SK-N-SH treated with all-trans-retinoic acid at 6 μM for 48 hours (cell line): ENCODE measurements at places on chromosomes 2 and 18.

DNA sequence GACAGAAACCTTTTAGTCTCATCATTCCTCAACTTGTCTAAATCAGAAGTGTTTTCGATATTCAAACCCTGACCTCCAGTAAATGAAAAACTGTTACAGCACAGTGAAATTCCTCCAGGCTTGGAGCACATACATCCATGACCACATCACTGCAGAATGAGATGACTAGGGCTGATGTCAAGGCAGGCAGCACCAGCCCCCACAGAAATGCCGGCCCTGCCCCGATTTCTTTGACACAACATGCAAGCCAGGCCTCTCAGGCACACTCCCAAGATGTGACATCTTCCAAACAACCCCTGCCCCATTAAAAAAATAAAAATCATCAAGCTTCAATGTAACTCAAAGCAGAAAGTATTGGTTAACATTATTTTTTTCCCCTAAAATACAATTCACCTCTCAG, 103.3 kb downstream of the CTAGE1 start:
- ATAC-seq: no peak

GRCh38 chr2:216349366-216349765, 22.9 kb downstream of the MARCHF4 start:
- peak; percentile 24 for ATAC-seq

DNA sequence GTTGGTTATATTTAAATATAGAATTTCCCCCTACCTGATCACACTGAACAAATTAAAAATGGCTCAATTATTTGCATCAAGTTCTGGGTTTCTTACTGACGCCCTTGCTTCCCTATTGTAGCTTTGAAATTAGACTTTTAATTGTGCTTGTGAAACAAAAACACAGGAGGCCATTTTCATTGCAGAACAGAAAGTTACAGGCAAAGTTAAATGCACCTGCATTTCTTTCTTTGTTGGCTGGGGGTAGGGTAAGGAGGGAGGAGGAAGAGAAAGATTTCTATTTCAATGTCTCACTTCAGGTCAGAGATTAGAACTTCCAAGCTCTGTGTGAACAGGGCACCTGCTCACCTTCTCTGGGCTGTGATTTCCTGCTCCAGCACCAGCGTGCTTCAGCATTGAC, 199.6 kb downstream of the BCL11A start:
- ATAC-seq: no peak

DNA sequence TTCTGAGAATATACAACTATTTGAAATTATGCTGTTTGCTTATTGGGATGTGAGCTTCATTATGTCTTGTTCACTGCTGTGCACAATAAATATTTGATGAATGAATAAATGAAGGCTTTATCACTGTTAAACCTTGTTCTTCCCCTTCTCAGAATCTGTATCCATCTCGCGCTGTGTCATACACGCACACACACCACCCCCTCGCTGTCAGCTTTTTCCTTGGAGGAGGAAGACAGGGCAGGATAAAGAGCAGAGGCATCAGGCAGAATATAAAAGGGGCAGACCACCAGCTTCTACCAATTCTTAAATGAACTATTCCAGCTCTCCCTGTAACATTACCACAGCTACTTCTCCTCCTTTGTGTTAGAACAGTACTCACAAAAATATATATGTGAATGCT, 75.0 kb downstream of the CD226 start:
- ATAC-seq: no peak

DNA sequence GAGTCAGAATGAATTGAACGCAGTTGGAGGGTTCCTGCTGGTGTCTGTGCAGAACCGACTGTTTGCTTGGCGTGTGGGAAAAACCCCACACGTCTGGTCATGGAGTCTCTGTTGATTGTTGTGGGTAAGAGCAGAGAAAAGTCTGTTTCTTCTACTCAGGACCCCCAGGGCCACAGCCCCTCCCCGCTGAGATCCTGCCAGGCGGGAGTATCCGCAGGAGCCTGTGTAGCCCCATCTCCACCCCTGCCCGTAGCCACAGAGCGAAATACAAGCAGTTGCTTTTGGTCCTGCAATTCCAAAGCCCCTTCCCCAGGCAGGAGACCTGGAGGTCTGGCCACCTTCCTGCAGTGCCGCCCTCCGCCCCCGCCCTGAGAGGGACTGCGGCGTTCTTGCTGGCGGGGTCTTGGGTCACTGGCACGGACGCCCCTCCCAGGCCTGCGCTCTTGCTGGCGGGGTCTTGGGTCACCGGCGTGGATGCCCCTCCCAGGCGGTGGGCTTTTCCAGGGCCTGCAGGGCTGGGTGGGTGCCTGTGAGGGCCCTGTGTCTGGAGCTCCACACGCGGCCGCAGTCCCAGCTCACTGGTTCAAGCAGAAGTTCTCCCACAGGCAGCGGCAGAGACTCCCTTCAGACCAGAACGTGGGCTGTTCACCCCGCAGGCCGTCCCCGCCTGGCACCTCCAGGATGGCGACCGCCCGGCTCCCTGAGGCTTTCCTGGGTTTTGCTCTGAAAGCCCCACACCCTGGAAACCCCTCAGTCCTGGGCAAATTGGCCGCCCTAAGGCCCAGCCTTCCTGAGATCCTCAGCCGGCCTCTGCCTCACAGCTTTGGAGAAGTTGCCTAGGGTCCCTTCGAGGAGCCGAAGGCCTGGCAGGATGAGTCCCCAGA, 76.0 kb upstream of the CTDP1 start:
- ATAC-seq: no peak

DNA sequence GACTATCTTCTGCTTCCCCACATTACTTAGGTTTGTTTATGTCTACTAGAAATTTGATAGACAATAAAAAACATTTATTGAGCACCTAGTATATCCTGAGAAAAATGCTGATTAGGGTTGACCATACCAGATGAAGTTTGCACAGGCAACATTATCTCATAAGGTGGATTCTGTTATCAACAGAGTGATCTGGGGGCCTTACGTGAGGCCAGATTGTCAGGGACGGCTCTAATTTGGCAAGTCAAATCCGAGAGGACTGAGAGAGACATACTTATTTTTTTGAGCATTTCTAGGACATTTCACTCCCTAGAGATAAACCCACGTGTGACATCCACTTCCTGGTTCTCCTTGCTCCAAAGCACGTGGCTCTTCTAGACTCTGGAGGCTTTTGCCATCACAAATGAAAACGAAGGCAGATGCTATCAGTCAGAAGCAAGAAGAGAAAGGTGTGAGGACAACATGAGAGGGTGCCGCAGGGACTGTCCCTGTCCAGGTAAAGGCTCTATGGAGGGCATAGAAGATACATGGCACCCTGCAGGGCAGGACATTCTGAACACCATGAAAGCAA, 168.0 kb upstream of the REV1 start:
- no peak for ATAC-seq

DNA sequence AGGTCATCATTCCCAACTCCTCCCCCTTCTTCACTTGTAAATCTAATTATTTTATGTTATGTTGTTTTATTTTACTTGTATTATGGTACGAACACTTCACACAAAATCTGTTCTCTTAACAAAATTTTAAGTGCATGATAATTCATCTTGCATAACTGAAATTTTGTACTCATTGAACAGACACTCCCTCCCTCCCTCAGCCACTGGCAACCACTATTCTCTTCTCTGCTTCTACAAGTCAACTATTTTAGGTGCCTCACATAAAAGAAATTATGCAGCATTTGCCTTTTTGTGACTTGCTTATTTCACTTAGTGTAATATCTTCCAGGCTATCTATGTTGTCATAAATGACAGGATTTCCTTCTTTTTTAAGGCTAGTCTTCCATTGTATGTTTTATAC, 30.4 kb upstream of the OSBPL6 start:
- no peak for ATAC-seq

DNA sequence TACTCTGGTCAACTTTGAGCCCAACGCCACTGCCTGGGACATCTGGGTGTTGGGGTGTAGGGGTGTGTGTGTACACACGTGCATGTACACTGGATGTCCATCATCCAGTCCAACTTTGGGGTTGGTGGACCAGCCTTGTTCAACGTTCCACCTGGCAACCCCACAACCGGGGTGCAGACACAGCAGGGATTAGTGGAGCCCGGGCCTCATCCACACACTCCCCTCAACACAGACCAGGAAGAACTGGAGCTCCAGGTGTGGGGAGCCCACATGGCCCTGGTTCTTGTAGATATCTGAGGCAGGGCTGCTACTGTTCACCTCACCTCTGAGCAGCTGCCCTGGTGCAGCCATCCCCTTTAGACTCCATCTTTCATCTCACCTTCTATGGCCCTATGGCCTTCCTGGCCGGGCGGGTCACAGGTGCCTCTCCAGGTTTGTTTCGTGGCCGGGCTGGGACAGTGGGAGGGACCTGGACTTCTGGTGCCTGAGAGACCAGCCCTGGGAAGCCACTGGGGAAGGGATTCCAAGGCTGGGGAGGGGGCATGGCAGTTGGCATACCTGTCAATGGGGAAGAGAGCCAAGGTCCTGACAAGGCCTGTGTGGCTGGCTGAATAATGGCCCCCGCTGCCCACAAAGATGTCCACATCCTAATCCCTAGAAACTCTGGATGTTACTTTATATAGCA, 7.5 kb downstream of the NEU2 start:
- no peak for ATAC-seq

DNA sequence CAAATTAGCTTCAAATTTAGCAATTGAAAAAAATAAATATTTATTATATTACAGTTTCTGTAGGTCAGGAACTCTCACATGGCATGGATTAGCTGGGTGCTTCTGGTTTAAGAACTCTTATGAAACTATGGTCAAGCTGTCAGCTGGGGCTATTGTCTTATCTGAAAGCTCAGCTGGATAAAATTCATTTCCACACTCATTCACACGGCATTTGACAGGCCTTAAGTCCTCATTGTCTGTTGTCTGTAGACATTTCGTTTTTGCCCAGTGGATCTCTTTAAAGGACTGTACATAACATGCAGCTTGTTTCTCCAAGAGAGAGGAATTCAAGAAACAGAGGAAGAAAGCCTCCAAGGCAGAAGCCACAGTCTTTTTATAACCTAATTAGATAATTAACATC, 1556.8 kb upstream of the SLC39A10 start:
- no peak for ATAC-seq

- ATAC-seq: no peak
Measured at GRCh38 chr2:240259924-240260529, 119.6 kb upstream of the OTOS start.

DNA sequence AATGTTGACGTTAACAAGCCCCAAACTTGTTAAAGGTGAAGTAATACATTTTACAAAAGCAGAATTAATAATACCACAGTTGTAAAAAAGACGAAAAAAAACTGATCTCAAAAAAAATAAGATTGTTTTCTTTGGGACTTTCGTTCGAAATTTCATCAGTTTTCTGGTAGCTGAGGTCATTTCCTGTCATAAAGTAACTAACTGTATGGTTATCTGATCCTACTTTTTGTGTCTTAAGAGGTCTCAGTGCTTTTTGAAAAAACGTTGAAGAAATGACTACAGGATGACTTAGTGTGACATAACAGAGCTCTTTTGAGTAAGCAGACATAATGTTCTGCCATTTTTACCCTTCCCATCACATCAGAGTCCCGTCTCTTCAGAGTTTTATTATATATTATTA, 79.3 kb downstream of the BIRC6 start:
- ATAC-seq: no peak

GRCh38 chr2:180607514-180608049, 372.8 kb upstream of the UBE2E3 start:
- no peak for ATAC-seq

- peak; percentile 24 for ATAC-seq
Measured at GRCh38 chr2:25229279-25230197, 61.2 kb upstream of the POMC start.

GRCh38 chr2:219969508-219969907, 342.1 kb downstream of the SLC4A3 start:
- peak; percentile 90 for ATAC-seq

- peak; percentile 7; the same call in 1 of the 3 replicates for ATAC-seq
Measured at GRCh38 chr2:10057231-10058107, 14.1 kb downstream of the KLF11 start.

GRCh38 chr2:101714118-101714517, 16.6 kb downstream of the MAP4K4 start:
- no peak for ATAC-seq

DNA sequence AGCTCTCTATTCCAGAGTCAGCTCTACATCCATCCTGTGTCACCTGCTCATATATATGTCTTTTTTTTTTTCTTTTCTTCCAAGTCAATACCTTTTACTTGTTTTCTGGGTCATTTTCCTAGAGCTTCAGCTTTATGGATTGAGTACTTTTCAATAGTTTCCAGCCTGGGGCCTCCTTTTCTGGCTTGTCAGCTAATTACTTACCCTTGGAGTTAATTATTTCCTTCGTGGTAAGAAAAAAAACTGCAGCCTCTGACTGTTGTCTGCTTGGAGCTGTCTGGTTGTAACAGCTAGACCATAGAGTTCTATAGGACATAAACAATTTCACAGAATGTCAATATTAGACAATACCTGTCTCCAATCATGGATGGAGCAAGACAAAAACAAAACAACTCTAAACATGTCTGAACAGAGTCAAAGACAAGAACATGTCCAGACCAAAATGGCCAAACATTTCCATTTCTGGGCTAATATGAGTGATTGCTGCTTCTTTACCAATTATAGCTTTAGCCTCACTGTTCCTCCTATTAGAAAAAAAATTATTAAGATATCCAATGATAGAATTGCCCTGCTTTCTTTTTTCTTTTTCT, 643.1 kb downstream of the SLC4A3 start:
- ATAC-seq: no peak

DNA sequence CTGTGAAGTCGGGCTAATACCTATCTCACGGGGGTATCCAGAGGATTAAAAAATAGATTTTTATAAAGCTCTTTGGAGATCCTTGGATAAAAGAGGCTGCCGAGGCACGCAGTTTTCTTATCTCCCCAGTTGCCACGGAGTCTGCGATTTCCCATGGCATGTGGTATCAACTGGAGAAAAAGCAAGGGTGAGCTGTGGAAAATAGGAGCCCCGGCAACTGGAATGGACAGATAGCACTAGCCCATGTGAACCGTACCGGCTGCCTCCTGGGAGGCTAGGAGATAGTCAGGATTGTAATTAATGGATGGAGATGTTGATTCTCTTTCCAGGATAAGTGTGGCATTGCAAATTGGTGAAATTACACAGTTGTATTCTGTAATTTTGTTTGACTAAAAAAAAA, 407.6 kb upstream of the KCNH7 start:
- ATAC-seq: no peak

DNA sequence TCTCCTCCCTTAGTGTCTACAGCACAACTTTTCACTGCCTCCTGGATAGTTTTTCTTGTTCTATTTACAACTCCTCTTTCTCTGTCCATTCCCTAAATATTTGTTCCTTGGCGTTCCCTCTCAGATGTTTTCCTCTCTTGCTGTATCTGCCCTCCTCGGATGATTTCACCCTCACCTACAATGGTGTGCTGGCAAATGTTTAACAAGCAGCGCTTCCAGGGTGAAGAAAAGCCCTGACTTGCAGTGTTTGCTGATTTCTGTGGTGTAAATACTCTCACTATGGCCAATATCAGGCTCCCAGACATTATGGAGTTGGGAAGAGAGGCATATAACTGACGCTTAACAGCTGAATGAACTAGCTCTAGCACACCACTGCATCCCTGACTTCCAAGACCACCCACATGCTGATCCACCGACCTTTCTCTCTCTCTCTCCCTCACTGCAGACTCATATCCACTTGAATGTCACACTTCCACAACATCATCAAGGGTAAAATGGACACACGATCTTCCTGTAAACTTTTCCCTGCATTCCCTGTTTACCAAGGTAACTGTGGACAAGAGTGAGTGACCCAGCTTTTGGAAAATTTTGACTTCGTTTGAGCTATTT, 31.5 kb upstream of the SPTBN1 start:
- no peak for ATAC-seq

- ATAC-seq: peak; percentile 14; the same call in 2 of the 3 replicates
Measured at GRCh38 chr2:191637182-191638078, 40.5 kb upstream of the NABP1 start.

GRCh38 chr2:46846536-46846935, 69.1 kb downstream of the MCFD2 start:
- peak; percentile 12 for ATAC-seq

GRCh38 chr18:41034413-41034812, 920.6 kb upstream of the PIK3C3 start:
- no peak for ATAC-seq
